ENCODE measurements at places on chromosomes 7 and 10.

DNA sequence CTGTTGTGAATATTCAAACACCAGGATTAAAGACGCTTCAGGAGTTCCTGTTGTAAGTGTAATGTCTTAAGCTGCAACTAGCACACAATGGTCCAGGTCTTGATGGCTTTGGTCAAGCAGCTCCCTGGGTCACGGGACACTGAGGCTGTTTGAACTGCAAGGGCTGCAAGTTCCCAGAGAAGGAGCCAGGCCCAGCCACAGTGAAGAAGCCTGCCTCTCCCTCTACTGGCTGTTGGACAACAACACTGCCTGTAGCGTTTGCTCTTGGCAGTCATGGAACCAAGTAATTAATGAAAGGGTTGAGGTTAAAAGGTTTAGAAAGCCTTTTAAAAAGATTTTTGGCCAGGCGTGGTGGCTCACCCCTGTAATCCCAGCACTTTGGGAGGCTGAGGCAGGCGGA, 31.9 kb upstream of the GUSB start:
- DNase-seq: no peak

DNA sequence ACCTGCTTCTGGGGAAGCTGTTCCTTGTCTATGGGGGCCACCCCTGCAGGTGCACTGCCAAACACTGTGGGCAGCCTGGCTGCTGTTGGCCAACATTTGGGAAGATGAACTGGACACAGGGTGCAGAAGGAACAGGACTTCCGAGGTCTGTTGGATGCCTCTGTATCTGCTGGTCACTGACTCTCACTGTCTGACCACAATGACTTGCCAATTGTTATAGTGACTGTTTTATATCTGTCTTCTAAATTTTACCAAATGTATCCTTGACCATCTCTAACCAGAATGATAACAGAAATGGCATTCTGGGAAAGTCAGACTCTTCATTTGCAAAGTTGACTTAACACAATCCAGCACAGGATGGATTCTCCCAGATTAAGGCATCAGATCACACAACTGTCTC, 214.0 kb upstream of the PRSS58 start:
- DNase-seq: no peak

DNA sequence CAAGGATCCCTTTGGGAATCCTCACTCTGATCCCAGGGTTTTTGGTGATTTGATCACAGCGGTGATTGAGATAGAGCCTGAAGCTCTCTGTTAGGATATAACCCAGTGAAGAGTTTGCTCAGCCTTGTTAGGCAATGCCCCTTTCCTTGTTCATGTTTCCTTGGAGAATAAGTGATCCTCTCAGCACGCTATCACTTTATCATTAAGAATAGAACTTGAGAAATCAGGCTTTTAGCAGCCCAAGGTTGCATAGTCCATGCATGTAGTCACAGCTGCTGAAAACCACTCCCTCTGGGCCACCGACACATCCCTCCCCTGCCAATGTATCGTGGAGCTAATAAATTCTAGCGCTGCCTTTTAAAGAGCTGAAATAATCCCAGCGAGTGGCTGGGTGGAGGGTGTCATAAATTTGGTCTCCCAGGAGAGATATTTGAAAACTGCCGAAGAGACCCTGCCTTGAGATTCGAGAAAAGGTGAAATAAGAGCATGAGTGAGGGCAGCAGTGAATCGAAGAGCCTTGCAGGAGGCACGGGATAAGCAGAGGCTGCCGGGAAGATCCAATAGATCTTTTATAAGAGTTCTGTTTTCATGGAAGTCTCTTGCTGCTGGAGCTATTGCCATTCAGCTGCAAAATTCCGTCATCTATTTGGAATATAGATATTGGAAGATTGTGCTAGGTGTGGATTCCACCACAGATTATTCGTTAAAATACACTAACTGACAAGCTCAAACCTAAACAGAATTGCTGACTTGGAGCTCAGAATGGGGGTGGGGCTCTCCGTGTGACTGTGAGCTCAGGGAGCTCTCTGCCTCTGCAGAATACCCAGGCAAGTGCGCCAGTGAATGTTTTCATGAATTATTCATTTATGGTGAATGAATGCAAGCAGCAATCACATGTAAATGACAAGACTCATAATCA, 249.8 kb downstream of the TRIL start:
- no peak for DNase-seq

GRCh38 chr10:28733647-28734046, 56.3 kb downstream of the BAMBI start:
- no peak for DNase-seq

GRCh38 chr7:37984750-37985390, 64.4 kb downstream of the EPDR1 start:
- no peak for DNase-seq

DNA sequence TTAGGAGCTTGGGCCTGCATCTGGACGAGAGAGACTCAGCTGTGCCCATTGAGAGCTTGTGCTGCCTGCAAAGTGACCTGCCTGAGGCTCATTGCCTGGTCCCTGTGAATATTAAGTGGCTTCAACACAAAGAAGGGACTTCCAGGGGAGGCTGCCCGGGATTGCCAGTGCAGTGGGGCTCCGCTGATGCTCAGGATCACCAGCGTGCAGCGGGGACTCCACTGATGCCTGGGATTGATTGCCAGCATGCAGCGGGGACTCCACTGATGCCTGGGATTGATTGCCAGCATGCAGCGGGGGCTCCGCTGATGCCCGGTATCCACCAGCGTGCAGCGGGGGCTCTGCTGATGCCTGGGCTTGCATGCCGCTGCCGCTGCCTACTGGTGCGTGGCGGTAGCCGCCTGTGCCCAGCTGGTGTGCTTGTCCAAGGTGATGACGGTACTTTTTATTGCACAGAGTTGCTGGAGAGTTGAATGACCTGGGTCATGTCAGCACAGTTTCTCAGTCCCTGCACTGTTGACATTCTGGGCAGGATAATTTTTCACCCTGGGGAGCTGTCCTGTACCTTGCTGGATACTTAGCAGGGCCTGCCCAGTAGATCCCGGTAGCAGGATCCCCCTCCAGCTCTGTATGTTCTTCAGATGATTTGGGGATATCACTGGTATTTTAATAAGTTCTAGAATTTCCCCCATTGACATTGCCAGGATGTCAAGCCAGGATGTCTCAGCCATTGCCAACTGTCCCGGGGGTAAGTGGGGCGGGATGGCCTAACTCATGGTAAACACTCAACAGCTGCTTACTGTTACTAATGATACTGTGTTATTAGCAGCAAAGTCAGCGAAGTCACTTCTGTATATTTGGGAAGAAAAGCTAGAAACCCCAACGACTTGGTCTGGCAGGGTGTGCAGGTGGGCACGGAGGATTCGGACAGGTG, 13.0 kb downstream of the DOCK1 start:
- DNase-seq: no peak

GRCh38 chr7:36887969-36888368, 163.7 kb upstream of the AOAH start:
- no peak for DNase-seq

- DNase-seq: no peak
These were observed 3.5 kb upstream of the MYPN start for GRCh38 chr10:68105820-68106219.

DNA sequence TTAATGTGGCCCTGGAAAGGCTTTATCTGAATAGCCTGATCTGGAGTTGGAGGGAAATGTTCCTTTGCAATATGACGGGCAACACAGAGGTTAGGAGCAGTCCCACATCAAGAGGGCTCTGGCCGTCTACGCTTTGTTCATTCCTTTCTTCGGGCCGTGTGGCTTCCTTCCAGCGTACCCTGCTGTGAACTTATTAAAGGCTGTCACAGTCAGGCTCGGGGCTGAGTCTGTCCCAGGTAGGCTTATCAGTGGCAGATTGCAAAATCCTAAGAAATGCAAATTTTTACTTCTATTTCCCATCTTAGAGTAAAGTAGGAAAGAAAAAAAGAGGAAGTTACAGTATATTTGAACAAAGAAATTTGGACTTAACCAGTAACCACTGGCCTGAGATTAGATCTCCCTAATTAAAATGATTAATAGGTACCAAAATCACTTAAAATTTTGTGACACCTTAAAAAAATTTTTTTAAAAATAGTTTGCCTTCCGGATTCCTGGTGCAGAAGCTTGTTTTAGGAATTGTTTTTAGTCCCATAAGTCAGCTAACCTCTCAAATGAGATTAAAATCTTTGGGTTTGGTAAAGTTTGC, 453.1 kb upstream of the MKI67 start:
- DNase-seq: no peak

GRCh38 chr7:70855373-70855772, 276.6 kb upstream of the GALNT17 start:
- no peak for DNase-seq

GRCh38 chr10:116026315-116026714, 246.7 kb downstream of the GFRA1 start:
- no peak for DNase-seq

DNA sequence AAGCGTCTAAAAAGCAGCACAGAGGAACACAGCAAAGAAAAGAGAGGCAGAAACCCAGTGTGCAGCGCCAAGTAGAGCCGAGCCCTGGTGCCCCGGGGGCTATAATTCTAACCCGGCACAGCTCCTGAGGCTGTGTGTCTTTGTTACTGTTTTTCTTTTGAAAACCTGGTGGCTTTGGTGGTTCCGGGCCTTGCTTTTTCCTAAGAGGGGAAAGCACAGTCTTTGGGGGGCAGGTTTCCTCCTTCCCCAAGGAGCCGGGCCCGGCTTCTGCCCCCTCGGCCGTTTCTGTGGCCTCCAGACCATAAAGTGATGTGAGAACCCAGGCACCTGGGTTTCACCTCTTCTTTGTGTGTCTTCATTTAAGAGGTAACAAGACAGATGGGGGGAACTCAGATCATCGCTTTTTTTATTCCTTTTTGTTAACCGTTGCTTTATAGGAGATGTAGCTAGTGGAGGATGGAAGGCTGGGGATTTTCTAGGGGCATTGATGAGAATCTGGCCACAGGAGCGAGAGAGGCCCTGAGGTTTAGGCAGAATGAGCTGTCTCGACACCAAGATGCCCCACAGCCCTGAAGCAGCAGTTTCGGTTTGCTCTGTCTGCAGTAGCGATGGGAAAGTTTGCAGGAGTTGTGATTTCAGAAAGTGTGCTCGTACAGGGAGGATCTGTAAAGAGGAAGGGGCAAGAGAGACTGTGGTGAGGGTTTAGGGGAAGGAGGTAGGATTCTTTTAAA, 367.8 kb upstream of the GALNT17 start:
- DNase-seq: no peak

- no peak for DNase-seq
These were observed 14.5 kb downstream of the MKI67 start for GRCh38 chr10:128111696-128112095.

- no peak for DNase-seq
These were observed 568.8 kb downstream of the POM121L12 start for GRCh38 chr7:53604201-53604600.

DNA sequence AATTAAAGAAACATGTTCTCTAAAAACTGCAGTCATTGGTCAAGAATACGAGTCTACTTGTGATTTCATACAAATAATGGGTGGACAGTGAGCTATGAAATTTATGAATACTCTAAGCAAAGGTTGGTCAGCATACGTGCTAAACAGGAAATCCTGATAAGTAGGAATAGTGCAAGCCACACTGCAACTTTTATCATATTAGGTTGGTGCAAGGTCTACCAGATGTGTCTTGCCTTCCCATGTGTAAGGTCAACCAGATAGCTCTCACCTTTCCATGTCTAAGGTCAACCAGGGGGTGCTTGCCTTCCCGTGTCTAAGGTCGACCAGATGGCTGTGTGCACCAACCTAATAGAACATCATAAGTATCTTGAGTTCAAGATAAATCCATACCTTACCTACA, 2.0 kb upstream of the ITGB1 start:
- DNase-seq: no peak

- DNase-seq: no peak
These were observed 120.6 kb upstream of the TCERG1L start for GRCh38 chr10:131431978-131432690.

- no peak for DNase-seq
These were observed 44.1 kb downstream of the ZNF33B start for GRCh38 chr10:42594246-42594650.

- DNase-seq: no peak
These were observed 9.0 kb downstream of the FAS start for GRCh38 chr10:88999625-89000024.

GRCh38 chr7:152909683-152910544, 150.4 kb downstream of the ACTR3B start:
- DNase-seq: no peak

- DNase-seq: no peak
These were observed 146.7 kb upstream of the TMEM196 start for GRCh38 chr7:19920166-19920565.

DNA sequence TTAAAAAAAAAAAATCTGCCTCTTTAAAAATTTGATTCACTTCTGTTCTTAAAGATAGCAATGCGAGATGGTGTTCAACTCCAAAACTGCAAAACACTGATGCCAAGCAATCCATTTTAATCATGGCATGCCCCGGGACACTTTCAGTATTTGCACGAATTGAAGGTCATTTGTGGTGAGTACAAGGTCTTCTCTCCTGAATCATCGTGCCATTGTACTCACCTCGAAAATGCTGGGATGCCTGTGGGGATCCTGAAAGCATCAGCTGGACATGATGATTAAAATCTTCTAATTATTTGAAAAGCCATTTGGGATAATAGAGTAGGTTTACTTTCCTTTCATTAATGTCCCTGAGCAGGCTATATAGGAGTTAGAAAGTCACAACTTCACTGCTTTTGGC, 125.1 kb upstream of the NRP1 start:
- DNase-seq: no peak

GRCh38 chr10:128042131-128042610, 84.1 kb downstream of the MKI67 start:
- no peak for DNase-seq

- DNase-seq: no peak
These were observed 65.6 kb downstream of the COL26A1 start for GRCh38 chr7:101428093-101428866.

DNA sequence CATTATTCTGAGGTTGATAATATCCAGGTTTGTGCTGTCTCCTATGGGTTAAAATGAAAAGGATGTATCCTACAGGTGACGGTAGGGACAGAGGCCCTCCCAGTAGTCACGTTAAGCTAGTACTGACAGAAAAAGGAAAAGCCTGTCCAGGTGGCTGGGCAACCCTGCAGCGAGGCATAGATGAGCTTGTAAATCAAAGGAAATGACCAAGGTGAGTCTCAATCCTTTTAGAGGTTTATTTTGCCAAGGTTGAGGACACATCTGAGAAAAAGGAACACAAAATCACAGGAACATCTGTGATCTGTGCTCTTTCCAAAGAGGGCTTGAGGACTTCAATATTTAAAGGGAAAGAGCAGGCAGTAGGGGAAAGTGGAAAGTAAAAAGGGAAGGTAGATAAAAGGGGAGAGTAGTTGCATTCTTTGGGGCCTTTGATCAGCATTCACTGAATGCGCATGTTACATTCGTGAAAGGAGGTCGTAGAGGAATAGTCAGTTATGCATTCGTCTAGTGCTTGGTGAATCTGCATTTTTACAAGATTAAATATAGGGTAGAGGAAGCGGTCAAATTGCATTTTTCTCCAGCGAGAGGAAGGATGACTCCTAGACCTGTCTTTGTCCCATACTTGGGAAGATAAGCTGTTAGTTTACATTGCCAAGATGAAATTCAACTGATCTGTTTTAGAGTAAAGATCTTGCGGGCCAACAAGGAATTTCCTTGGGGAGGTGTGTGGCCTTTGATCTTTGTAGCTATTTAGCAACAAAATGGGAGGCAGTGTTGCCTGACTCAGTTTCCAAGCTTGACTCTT, 884 bp upstream of the GSTO1 start:
- no peak for DNase-seq

All from stimulated activated CD8-positive, alpha-beta memory T cell treated with anti-CD3 and anti-CD28 coated beads, Interleukin-15, amount 100 ng/mL, for 1 hour (primary cell).